ENCODE measurements at places on chromosomes 6 and 20.

DNA sequence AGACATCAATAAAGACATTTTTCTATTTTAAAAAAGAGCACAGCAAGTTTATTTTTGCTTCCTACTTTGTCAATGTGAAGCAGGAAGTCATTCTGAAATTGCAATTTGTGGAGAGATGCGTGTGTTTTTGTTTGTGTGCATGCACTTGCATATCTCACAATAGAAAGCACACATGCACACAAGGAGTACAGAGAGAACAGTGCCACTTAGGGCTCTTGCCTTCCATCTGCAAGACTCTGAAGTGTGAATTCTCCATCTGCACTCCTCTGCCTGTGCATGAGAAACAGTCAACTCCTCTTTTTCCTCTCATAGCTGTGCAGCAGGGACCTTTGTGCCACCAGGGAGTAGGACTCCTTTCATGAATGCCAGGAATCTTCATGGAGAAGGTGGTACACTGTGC lies 316.3 kb upstream of the CNR1 start:
- DNase-seq, result no peak

- no peak for DNase-seq
Observed at GRCh38 chr6:25478973-25479372, 173.0 kb upstream of the SCGN start.

DNA sequence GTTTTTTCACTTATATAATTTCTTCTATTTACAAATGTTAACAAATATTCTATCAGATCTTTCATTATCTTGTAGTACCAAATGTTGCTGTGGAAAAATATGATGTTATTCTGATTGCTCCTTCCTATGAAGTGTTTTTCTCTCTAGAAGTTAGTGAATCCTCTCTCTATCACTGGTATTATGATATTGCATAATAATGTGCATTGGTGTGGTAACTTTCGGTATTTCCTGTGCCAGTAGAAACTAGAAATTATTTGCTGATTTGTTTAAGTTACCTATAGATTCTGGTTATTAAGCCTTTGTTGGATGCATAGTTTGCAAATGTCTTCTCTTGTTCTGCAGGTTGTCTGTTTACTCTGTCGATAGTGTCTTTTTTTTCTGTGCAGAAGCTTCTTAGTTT lies 342.5 kb downstream of the CENPW start:
- DNase-seq, result no peak

- no peak for DNase-seq
Observed at GRCh38 chr20:46324960-46325703, 16.8 kb upstream of the CDH22 start.

GRCh38 chr6:20606831-20607230 lies 72.6 kb downstream of the CDKAL1 start:
- DNase-seq, result no peak

DNA sequence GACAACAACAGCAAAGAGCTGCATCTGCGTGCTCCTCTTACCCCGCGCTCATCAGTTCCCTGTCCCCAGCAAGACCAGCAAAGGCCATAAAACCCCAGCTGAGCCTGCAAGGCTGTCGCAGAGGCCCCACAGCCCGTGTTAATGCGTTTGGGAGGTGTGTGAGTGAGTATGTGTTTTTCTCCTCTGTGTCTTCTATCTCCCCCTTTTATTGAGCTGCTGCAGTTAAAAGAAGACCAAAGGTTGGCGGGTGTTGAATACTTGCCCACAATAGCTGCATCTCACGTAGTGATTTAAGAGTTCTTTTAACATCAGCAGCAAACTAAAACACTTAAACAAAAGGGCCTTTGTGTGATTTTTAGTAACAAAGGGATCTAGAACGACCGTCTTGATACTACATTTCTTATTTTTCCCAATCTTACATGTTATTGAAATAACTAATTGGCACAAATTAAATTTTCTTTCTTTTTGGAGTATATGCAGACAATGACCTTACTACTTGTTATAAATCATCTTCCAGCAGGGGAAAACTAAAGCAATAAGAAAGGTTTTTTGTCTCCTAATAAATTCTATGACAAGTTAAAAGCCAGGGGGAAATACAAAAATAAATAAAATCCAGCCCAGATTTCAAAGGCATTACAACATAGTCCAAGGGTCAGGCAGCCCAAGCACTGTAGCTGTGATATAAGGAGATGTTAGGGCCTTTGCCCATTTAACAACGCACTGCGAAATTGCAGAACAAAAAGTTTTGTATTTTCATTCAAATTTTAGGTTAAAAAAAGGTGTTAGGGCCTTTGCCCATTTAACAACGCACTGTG lies 27.2 kb upstream of the CNKSR3 start:
- DNase-seq, result no peak

- DNase-seq, result no peak
Observed at GRCh38 chr20:36241678-36242077, 5.4 kb downstream of the AAR2 start.

DNA sequence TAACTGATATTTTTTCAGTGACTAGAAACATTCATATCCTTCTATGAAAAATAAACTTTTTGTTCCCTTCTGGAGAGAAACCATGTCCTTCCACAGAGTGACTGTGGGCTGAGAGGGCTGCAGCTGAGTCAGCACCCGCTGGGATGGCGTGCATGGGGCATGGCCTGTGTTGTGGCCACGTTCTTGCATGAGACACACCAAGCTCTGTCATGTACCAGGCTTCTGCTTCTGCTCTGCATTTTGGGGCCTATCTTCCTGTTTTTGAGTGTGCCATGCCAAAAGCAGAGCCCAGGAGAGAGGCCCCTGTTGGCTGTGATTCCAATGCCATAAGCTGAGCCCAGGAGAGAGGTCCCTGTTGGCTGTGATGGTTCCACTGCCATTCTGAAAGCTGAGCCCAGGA lies 10.8 kb downstream of the APMAP start:
- DNase-seq, result no peak

DNA sequence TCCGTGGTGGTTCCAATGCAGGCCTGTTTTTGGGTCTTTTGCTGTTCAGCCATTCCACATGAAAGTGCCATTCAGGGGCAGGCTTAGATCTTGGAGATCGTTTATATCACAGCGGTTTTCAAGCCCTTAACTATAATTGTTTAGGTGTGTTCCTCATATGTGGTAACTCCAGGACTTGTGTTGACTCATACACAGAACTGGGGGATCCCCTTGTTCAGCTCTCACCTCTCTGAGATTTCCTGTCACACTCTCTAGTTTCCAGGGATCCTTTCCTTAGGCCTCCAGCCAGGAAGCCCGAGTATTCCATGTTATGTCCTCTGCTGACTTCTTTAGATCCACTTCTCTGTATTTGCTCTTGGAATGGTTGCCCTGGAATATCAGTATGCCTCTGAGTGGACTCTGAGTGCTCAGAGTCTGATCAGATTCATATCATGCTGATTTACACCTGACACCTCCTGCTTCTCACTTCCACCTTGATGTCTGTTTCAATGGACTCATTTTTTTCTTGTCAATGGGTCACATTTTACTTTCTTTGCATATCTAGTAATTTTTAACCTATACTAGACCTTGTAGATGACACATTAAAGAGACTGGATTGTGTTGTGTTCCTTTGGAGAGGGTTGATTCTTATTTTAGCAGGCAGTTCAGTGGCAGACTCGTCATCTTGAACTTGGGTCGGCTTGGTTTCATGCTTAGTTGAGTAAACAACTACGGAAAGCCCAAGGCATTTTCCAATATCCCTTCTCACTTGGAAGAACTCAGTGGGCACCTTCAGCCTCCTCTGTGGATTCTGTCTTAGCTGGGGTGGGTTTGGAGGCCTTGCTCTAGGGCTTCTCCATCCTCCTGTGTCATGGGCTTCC lies 13.1 kb downstream of the NTSR1 start:
- no peak for DNase-seq

DNA sequence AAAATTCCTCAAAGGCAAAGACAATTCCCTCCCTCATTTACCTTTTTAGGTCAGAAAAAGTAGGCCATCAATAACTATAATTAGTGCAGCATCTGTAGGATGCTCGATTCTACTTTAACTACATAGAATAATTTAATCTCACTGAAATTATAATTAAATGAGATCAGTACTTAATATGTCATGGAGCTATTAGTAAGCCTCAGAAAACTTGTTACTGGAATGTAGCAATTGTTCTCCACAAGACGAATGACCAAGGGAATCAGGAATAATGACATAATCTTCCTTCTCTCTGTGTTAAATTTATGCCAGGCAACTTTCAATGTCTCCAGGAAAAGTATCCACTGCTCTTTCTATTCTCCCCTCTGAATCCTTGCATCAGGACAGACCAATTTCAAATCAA lies 34.1 kb downstream of the SESN1 start:
- no peak for DNase-seq

DNA sequence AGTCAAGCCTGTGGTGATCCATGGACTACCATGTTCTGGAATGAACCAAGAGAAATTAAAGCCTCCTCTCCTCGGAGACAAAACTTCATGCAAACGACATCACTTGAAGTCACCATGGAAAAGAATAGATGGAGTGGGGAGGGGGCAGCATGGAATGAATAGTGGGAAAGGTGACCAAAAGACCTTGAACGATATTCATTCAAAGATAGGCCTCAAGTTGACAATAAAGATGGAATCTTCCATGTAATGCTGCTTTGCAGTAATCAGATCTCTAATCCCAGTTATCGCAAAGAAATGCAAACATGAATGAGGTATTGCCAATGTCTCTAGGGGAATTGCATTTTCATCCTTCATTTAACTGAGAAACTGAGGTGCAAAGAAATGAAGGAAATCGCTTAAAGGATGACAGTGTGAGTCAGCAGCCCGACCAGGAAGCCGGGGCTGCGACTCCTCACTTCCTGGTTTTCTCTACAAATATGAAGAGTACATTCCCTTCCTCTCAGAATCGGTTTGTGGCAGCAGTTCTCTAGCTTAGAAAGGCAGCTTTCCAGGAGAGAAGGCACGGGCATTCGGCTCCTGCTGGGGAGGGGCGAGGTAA lies 65.6 kb upstream of the RREB1 start:
- DNase-seq, result no peak

GRCh38 chr6:113488812-113489685 lies 368.1 kb upstream of the MARCKS start:
- no peak for DNase-seq

GRCh38 chr6:6806844-6807518 lies 218.5 kb downstream of the LY86 start:
- no peak for DNase-seq

- no peak for DNase-seq
Observed at GRCh38 chr6:32120573-32121059, 7.4 kb downstream of the ATF6B start.

DNA sequence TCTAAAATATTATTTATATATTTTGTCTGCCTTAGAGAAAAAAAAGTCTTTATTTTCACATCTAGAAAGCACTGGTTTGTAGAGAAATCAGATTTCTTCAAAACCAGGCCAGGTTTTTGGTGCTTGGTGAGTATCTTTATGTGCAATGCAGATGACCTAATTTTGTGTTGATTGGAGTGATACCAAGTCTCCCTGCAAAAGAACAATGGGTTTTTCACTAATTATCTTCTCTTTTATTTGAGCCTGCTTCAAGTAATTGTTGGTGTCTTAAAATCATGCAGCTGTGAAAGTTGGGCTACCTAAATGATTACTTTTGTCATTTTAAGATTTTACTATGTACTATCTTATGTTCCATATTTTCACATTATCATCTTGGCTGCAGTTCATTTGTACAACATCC lies 874.7 kb downstream of the TFAP2A start:
- no peak for DNase-seq

- no peak for DNase-seq
Observed at GRCh38 chr6:159172091-159172491, 2.9 kb downstream of the FNDC1 start.

GRCh38 chr6:80449726-80450125 lies 343.3 kb downstream of the BCKDHB start:
- no peak for DNase-seq

DNA sequence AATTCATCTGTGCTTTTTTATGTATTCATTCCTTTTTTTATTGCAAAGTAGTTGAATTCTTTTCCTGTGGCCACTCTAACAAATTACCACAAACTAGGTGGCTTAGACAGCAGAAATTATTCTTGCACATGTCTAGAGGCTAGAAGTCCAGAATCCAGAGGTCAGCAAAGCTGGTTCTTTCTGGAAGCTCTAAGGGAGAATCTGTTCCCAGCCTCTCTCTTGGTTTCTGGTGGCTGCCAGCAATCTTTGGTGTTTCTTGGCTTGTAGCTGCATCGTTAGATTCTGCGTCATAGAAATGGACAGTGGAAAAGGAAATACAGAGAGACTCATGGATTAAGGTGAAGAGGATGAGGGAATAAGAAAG lies 39.3 kb downstream of the GSTA2 start:
- DNase-seq, result no peak

- DNase-seq, result no peak
Observed at GRCh38 chr6:157906537-157907061, 75.1 kb upstream of the SYNJ2 start.

GRCh38 chr6:149782337-149782736 lies 32.8 kb downstream of the PCMT1 start:
- DNase-seq, result no peak

DNA sequence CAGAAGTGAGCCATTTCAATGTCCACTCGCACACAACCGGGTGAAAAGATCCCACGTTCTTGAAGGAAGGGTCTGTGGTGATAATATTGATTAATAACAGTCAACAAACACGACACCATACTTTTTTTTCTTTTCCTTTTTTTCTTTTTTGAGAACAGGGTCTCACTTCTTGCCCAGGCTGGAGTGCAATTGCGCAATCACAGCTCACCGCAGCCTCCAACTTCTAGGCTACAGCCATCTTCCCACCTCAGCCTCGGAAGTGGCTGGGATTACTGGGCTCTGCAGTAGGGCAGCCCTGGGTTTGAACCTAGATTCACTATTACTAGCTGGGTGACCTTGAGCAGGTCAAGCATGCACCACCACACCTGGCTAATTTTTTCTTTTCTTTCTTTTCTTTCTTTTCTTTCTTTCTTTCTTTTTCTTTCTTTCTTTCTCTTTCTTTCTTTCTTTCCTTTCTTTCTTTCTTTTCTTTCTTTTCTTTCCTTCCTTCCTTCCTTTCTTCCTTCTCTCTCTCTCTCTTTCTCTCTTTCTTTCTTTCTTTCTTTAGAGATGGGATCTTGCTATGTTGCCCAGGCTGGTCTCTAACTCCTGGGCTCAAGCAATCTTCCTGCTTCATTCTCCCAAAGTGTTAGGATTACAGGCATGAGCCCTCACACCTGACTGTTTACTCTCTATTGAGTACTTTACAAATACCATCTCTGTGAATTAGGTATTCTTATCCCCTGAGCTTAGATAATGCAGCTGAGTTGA lies 123.9 kb downstream of the SNX5 start:
- DNase-seq, result no peak

GRCh38 chr6:10831609-10832008 lies 6.7 kb downstream of the MAK start:
- no peak for DNase-seq

GRCh38 chr6:148996815-148997214 lies 250.0 kb downstream of the UST start:
- DNase-seq, result no peak

DNA sequence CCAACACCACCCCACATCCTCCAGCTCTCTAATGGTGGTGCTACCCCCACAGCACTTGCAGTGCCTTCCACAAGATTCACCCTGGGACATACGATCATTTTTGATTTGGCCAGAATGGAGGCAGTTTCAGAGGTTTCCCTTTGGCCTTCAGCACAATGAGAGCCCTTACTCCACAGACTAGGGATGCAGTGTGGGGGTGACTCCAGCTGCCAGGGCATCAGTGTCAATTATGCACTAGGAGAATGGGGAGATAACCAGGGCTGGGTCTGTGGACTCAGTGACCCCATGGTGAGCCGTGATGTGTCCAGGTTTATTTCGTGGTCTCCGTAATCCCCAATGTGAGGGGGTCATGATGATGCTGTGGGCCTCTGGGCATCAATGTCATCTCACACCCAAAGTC lies 31.5 kb upstream of the MICB start:
- no peak for DNase-seq
